ENCODE measurements at places on chromosomes 7 and 10.

- no peak for DNase-seq
Observed at GRCh38 chr7:36521911-36522310, 132.2 kb downstream of the ANLN start.

DNA sequence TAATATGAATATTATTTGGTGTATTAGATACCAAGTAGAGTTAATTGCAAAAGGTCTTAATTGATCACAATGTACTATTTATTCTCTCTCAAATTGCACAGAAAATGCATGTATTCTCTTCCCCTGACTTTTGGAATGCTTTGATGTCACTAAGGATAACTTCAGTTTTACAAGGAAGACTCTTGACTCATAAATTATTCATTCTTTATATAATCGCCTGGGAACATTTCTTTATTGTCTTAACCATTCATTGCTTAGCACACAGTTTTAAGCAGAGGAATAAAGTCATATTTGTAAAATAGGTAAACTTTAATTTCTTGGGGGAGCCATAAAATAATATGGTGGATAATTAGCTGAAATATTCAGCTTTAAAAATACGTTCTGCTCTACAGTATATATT is 306.0 kb upstream of the TMEM229A start:
- no peak for DNase-seq

DNA sequence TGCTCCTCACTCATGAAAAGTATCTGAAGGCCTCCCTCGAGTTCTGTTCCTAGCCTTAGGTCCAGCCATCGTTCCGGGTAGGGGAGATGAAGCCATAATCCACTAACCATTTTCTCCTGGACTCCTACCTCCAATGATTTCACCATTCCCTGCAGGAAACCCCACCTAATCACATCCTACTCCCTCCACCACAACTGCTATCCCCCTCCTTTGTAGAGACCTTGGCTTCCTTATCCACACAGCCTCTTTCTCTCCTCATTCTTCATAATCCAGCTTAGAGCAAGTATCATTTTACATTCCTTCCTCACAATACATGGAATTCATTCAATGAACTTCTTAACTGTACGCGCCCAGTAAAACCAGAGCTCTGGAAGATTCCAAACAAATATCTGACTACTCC is 18.7 kb downstream of the HNRNPF start:
- DNase-seq, result no peak

GRCh38 chr10:71131096-71131495 is 81.3 kb upstream of the UNC5B start:
- DNase-seq, result no peak
